Ecto neural progenitor cell (in vitro differentiated cells): ENCODE measurements at places on chromosomes 6 and 20.

DNA sequence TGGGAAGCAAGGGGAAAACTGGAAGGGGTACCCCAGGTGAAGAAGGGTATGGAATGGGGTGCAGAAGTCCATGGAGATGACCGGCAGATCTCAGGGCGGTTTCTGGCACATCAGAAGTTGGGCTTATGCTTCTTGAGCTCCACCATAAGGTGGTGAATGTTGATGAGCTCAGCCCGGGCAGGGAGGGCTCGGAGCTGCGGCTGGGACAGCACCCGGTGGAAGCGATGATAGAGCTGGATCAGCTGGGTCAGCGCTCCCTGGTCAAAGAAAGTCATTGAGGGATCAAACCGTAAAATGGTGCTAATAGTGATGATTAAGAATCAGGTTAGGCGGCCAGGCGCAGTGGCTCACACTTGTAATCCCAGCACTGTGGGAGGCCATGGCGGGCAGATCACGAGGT is 20.9 kb downstream of the VPS52 start:
- DNase-seq = no peak

DNA sequence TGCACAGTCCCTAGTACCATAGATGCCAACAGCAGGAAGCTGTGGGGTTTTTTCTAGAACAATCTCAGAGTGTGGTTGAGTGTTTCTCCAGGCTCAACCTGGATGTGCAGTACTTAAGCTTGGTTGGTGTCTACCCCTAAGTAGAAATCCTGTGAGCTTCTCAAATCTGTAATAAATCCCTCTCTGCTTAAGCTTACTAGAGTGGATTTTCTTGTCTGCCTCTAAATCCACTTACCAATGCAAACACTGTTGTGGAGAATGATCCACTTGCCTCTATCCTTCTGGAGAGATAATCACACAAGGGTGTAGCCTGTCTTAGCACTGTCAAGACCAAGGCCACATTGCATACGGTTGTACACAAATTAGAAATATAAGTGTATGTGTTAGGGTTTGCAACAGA is 43.3 kb upstream of the CLIC5 start:
- no peak for DNase-seq

GRCh38 chr20:6746901-6747609 is 20.4 kb upstream of the BMP2 start:
- no peak for DNase-seq

DNA sequence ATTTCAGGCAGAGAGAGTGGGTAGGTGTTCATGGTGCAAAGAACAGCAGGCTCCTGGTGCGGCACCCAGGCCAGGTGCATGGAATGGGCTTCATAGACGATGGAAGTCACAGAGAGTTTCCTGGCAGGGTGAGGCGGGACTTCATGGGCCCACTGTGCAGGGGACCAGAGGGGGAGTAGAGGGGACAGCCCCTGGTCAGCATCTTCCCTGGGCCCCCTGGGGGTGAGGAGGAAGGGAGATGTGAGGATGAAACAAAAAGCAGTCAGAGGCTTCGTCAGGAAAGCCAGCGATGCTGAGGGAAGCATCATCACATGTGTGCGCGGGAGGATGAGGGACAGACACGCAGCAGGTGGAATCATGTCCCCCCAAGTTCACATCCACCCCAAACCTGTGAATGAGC is 2.4 kb upstream of the THBS2 start:
- no peak for DNase-seq

GRCh38 chr6:72787391-72788031 is 165.6 kb downstream of the KCNQ5 start:
- no peak for DNase-seq

- no peak for DNase-seq
Measured at GRCh38 chr6:108989700-108990099, 104.9 kb downstream of the SESN1 start.

DNA sequence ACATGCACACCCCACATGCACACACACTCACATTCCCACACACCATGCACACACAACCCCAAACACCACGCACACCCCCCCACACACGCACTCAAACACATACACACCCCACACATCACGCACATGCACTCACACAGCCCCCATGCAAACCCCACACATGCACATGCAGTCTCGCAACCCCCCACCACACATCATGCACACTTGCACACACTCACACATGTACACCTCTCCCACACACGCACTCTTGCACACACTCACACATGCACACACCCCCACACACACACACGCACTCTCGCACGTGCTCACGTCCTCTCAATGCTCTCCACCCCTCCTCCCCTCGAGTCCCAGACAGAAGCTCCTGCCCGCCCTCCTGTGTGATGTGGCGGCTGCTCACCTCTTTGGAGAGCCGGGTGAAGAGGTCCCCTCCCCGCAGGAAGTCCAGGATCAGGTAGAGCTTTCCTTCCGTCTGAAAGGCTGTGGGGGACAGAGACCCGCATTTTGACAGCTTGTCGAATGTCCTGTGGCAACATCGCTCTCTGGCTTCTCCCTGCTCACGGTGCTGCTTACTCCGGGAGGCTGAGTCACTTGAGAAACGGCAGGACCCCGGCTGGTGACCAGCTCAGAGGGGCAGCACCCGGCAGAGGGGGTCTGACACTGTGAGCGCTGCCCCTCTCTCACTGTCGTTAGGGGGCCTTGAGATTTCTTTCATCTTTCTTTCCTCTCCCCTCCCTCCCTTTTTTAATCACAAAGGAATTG is 78.5 kb downstream of the RAMACL start:
- no peak for DNase-seq

GRCh38 chr6:108119769-108120141 is 45.2 kb upstream of the OSTM1 start:
- no peak for DNase-seq

- no peak for DNase-seq
Measured at GRCh38 chr6:167977717-167978467, 19.6 kb upstream of the KIF25 start.

DNA sequence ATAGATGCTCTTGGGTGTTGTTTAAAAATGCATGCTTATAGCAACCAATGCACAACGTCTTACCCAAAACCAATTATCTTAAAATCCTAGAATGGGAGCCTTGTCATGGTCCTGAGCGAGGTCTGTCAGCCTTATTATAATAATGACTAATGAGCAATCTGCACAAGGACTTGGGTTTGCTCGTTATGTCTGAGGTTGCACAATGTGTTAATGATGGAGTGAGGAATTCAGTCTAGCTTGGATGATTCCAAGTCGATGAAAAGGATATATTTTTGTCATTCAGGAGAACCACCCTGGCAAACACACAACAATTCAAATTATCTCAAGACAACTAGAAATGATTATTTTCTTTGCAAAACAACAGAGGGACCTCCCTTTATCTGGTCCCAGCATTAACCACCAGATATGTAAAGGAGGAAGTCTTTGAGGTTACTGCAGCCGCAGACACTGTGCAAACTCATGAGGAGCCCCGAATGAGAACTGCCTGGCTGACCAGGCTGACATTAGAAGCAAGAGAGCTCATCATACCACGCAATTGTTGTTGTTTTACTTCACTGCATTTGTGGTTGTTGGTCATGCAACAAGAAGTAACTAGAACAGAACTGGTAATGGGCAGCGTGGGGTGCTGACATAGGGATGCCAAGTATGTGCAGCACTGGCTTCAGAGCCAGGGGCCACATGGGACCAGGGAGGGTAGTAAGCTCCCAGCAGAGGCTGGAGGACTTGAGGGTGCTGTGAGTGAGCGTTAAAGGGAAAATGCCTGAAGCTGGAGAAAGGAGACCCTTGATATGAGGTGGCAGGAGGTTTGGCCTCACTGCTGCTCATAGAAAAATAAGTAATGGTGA is 488.3 kb downstream of the CDH26 start:
- DNase-seq = no peak

DNA sequence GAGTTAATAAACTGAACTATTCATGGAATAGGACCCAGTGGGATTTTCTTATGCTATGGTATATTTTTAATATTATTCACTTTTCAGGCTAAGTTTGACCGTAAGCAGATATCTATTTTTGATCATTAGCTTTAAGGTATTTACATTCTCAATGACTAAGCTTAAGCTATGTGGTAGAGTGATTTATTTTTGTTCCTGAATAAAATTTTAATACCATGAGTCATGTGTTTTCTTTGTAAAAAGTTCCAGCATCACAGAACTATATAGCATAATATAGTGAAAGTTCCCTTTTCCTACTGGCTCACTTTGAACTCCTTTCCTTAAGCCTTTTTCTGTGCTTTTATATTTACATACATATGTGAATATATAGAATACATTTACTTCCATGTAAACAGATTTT is 75.8 kb downstream of the BCKDHB start:
- DNase-seq = no peak

- no peak for DNase-seq
Measured at GRCh38 chr20:24277196-24277595, 192.2 kb upstream of the SYNDIG1 start.

DNA sequence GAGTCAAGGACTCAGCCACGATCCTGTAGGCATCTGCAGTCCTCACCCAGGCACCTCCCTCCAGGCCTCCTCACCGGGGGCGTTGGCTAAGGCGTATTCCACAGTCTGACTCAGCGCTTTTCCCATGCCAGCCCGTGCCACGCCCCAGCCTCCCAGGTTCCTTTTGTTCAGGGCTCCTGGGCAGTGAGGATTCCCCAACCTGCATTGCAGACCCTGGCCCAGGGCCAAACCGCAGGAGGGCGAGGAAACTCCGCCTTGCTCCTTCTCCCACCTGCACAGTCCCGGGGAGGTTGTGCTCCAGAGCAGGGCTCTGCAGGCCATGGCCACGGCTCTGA is 202.8 kb upstream of the CST7 start:
- DNase-seq = peak; percentile 39

GRCh38 chr6:80223743-80224212 is 117.3 kb downstream of the BCKDHB start:
- no peak for DNase-seq

- no peak for DNase-seq
Measured at GRCh38 chr20:57991211-57991881, 237.1 kb downstream of the ANKRD60 start.

- DNase-seq = no peak
Measured at GRCh38 chr6:4912559-4912958, 91.3 kb downstream of the RPP40 start.

GRCh38 chr6:111632468-111633247 is 27.0 kb upstream of the TRAF3IP2 start:
- DNase-seq = no peak

- no peak for DNase-seq
Measured at GRCh38 chr6:168099201-168100010, 20.4 kb upstream of the FRMD1 start.

DNA sequence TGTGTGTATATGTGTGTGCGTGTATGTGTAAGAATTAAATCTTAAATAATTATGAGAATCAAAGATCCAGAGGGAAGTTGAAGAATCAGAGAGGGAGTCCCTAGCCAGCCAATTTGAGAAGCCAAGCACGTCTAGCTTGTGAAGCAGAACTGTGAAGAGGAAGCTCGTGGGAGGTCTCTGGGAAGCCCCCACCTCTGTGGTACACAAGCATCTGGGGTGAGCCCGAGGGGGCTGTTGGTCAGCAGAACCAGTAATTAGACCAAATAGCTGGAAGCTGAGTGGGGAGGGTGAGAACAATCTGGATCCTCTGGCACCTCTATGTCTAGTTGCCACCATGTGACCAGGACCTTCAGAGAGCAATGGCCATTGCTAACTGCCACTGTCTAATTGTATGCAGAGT is 310.0 kb upstream of the PRND start:
- DNase-seq = peak; percentile 21

DNA sequence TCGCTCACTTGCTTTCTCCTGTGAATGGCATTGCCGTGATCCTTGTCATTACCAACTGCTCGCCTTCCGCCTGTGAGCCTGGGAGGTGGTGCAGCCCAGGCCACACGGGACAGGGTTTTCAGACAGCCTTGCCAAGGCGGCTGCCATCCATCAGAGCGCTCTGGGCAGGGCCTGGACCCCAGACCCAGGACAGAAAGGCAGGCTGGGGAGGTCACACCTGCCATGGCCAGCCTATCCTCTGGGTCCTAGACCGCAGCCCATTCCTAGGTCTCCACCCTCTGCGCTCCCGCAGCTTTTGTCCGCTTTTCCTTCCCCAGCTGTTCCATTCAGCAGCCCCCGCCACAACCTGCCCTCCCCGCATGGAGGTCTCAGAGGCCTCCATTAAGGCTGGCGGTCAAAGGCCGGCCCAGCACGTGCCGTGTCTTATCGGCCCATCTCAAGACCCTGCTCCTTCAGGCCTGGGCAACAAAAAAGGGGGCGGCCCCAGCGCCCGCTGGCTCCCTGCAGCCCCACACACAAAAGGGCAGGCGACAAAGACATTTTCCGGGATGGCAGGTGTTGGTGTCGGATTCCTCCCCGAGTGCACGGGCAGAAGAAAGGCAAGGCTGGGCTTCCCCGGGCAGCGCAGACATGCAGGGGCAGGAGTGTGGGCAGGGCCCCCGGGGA is 28.1 kb downstream of the INSM1 start:
- peak; percentile 81 for DNase-seq
